ENCODE measurements at places on chromosomes 3 and 15.

GRCh38 chr3:105430455-105430854 is 63.7 kb downstream of the ALCAM start:
- no peak for DNase-seq

GRCh38 chr15:64699751-64700388 is 75.5 kb downstream of the RBPMS2 start:
- DNase-seq = no peak

GRCh38 chr3:129560269-129560787 is 17.4 kb downstream of the H1-8 start:
- DNase-seq = peak; percentile 89

DNA sequence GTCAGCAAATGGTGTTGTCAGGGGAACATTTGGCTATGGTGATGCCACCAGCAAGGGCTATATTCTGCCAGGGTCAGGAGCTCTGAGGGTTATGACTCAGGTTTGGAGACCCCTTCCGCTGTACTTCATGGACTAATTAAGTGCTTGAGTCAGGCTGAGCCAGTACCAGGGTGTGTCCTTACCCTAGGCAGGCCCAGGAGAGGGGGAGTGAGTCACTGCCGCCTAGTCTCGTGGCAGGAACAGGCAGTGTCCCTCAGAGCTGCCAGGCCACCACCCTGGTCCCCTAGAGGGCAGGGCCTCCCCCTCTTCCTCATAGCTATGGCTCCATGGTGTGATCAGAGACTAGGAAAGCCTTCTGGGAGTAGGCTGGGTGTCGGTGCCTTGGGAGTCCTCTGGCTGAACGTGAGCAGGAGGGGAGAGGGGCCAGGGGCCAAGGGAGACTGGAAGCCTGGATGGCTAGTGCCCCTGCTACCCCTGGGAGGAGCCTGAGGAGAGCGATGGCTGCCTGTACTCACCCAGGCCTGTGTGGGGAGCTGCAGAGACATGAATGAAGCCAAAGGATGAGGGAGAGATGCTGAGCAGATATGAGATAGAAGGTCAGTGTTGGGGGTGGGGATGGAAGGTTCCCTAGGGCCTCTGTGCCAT is 10.6 kb downstream of the MAPKAPK3 start:
- peak; percentile 98 for DNase-seq

DNA sequence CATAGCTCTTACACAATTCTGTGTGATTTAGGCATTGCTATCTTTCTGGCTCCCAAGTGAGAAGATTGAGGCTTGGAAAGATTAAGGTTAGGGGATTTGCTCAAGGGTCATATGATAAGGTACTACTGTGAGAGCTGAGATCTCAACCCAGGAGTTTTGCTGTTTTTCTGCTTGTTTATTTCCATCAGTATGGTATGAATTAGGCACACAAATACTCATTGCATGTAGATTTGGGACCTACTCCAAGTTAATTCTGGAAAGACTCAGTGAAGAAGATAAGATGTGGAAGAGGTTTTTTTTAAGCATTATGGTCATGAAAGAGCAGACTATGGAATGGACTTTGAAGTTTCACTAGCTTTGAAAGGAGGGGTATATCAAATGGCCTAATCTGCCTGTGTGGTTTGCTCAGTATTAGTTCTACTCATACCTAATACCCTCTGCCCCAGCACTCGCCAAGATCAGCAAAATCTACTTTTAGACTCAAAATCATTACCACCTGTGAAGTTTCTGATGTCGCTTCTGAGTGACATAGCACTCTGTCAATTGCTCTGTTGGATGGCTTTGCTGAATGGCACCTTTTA is 12.5 kb downstream of the MBNL1 start:
- no peak for DNase-seq

- no peak for DNase-seq
These were observed 9.9 kb downstream of the FOXL2 start for GRCh38 chr3:138936741-138937689.

Data from A172 (cell line).